NK-92 treated with Interleukin-12 subunit alpha and Interleukin-12 subunit beta, amount 100 ng/mL, for 24 hours (cell line): ENCODE measurements at places on chromosomes 2 and 18.

DNA sequence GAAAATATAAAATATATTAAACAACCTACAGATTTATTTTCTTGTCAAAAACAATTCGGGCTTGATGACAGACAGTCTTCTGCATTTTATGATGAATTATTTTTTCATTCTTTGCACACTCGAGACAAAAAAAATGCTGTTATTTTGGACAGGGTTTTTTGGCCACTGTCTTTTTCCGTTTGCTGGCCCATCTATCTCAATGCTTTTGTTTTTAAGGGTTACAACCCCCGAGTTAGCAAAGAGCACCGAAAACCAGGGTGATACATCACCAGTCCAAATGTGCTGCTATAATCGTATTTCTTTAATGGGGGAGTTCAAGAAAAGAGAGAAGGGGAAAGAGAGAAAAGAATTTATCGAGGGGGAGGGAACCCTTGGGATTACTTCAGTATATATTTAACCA is 7.7 kb downstream of the EVX2 start:
- DNase-seq = no peak

DNA sequence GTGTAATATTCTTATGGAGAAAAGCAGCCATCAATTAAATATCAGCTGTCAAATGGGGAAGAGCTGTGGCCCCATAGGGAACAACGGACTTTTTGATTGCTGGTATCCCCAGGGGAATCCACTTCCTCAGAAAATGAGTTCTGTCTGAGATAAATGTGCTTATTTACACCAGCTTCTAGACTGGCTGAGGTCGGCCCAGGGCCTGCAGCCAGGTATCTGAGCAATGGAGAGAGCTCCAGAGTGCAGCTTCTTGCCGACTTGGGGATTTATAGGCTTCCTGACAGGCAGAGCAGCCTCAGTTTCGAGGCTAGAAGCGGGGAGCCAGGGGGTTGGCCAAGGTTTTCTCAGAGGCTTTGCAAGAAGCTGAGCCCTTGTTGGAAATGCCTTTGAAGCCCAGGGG is 67.2 kb downstream of the MCFD2 start:
- no peak for DNase-seq

GRCh38 chr18:2846636-2847316 is at the start of gene EMILIN2:
TSS of gene EMILIN2 (plus strand) at chr18:2847006. CDS start at chr18:2847189, 183 bp downstream.
- DNase-seq = no peak

DNA sequence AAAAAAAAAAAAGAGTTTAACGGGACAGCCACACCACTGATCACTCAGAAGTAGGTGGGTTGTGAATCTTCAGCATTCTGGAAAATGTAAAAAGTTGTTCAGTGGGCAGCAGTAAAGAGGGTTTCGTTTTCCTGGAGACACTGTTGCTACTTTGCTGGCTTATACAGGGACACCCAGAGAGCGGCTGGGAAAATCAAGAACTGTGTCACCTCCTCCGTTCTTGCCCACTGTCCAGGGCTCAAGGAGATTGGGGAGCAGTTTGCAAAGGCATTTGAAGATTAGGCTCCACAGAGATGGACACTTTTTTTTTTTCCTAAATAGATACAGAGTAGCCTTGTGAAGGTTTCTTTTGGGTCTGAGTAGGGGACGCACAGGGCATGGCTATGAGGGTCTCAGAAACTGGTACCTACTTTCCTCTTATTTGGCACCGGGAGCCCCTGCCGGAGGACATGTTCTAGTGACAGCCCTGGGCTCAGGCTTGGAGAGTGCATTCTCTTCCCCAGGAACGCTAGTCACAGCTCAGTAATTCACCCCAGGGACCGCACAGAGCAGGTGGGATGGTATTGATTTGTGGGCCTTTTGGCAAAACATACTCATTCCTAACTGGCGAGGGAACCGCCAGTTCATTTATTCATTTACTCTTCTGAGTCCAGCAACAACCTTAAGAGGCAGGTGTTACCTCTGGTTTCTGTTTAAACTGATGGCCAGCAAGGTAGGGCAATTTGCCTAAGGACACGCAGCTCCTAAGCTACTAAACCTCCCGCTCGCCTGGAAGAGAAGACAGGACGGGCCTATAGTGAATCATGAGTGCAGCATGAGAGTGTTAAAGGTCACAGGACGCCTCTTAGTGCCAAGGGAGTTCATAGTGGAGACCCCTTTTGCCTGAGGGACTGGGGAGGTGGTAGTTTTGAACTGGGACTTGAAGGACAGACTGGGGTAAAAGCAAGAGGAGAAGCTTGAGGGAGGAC is 53.1 kb downstream of the HPCAL1 start:
- no peak for DNase-seq

GRCh38 chr2:234739061-234739460 is 212.8 kb upstream of the SH3BP4 start:
- no peak for DNase-seq

DNA sequence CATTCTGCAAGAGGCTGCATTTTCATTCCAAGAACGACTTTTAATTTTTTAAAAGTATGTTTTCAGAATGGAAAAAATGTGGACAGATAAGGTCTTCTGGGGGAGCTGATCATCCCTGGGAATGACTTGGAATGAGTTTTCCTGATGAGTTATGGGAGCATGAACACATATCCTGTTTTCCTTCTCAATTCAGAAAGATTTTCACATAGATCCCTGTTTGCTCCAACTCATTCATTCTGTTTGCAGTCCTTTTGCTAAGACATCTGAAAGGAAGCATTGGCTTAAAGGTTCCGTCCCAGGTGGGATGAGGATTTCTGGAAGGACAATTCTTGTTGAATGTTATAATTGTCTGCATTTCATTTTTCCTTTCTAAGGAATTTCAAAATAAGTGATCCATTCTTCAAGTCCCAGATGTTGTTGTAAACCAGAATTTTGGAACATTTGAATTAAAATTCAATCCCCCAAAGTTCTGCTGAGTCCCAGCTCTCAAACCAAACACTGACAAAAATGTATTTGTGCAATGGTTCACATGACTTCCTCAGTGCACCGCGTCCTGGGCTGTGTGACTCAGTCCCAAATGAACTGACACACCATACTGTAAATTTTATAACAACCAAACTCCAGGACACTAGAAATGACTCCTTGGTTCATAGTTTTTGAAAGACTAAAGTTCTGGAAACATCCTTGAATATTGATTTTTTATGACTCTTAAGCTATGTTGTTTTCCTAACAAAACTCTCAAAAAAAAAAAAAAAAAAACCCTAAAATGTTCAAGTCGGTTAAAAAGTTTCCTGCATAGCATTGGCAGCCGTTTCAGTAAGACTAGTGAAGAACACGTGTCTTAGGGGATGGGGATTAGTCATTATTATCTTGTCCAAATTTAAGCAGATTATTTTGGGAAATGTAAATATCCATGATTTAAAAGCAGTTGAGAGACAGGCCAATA is 281.8 kb upstream of the TCF4 start:
- DNase-seq = no peak

DNA sequence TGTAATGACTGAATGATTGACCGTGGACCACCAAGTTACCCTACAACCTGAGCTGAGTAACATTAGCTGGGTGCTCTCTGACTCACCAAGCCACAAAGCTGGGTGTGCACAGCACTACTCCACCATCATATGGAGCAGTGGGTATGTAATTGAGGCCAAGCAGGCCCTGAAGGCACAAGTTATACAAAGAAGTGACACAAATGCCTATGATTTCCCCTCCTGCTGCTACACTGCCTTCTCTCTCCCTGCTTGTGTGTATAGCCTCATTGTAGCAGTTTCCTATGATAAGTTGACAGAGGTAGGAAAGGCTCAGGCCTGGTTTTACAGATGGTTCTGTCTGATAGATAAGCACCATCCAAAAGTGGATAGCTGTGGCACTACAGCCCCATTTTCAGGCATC is 1327.2 kb upstream of the DDX18 start:
- no peak for DNase-seq

DNA sequence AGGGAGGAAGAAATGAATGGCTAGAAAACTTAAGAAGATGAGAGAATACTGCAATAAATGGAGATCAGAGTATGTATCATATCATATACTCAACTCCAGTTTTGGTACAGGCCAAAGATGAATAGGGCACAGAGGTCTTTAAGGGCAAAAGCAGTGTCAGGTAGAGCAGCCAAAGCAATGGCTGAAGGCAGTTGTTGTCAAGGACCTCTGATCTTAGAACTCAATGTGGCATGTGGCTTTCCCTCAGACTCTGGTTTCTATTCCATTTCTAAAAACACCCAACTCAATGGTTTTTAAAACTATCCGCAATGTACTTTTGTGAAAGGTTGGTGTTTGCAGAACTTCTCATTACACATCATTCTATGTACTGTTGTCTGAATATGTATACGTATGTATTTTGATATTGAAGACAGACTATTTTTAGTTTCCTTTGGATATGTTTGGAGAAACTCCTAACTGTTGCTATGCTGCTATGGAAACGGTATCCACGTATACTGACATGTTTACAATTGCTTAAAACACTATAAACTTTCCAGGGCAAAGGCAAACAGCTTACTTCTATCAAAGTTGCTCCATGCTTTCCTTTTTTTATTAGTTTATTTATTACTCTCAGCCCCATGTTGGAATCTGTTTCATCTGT is 58.1 kb upstream of the PELI1 start:
- no peak for DNase-seq

DNA sequence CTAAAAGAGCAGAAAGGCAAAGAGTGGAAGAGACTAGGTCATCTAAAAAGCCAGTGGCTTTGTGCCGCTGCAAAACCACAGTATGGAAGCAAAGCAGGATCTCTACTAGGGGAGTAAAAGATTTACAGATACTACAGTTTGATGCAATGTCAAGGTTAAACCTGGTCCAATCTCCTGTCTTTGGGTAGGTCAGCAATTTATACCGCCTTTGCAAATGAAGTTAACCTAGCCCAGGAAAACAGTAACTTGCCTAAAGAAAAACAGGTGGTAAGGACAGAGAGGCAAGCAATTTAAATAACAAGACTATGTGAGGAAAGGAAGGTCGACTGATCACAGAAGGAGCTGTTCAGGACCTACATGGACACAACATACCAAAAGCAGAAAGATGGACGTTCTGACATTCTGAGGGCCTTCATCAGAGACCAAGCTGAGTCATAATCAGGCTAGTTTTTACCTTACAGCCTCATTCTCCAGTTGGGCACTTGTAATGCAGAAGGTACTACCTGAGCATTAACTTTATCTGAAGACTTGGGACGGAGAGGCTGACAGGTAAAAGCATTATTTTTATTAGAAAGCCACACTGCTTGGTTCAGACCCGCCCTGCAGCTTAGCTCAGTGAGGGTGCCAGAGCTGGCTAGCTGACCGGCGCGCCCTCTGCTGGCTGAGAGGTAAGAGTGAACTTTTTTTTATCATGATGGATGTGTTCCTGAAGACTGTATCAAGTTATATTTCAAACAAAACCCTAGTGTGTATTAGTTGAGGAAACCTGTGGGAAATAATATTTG is 15.9 kb downstream of the CDKL4 start:
- DNase-seq = peak; percentile 35
